Activated CD4-positive, alpha-beta T cell treated with anti-CD3 and anti-CD28 coated beads, Interleukin-2, amount 10 ng/mL, durations not matched to agents 7 days and 5 days (primary cell): ENCODE measurements at places on chromosomes 6 and 20.

DNA sequence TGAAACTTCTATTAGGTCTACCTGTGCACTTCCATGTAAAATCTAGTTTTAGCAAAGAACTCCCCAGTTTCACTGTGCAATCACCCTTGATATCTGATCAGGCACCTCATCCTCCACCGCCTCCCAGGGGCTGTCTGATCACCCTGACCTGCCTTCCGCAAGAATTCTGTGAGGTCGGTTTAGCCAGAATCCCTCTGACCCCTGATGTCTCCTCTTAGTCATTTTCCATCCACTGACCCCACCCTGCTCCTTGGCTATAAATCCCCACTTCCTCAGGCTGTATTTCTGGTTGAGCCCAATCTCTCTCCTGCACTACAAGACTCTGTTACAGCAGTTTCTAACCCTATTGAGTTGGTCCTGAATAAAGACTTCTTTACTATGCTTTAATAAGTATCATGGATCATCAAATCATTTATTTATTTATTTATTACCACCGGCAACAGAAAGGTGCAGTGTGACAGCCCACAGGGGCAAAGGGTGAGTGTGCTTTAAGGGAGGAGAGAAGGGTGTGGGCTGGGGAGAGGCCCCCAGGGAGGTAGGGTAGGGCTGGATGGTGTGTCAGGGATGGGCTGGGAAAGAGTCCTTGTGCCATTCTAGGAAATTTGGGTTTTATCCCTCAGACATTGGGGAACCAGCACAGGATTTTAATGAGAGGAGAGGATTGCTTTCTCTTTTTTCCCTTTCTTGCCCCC, 11.2 kb upstream of the SERPINB6 start:
- DNase-seq, result no peak

- no peak for DNase-seq
Observed at GRCh38 chr20:39961637-39962244, 727.3 kb downstream of the MAFB start.

DNA sequence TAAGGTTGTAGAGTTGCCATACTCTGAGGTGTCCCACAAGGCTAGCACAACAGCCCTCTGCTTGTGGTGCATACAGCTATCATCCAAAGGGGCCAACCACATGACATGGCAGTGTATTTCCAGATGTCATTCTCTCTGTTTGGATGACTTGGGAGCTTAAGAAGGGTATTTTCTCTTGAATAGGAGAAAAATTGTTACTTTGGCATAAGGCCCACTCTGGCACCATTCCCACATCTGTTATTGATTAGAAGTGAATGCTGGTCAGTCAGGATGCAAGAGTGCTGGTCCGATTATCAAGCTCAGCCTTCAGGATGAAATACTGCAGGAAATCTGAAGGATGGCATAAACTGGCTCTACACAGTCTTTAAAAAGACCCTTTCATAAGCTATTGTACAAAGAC, 83.6 kb upstream of the C20orf144 start:
- no peak for DNase-seq

DNA sequence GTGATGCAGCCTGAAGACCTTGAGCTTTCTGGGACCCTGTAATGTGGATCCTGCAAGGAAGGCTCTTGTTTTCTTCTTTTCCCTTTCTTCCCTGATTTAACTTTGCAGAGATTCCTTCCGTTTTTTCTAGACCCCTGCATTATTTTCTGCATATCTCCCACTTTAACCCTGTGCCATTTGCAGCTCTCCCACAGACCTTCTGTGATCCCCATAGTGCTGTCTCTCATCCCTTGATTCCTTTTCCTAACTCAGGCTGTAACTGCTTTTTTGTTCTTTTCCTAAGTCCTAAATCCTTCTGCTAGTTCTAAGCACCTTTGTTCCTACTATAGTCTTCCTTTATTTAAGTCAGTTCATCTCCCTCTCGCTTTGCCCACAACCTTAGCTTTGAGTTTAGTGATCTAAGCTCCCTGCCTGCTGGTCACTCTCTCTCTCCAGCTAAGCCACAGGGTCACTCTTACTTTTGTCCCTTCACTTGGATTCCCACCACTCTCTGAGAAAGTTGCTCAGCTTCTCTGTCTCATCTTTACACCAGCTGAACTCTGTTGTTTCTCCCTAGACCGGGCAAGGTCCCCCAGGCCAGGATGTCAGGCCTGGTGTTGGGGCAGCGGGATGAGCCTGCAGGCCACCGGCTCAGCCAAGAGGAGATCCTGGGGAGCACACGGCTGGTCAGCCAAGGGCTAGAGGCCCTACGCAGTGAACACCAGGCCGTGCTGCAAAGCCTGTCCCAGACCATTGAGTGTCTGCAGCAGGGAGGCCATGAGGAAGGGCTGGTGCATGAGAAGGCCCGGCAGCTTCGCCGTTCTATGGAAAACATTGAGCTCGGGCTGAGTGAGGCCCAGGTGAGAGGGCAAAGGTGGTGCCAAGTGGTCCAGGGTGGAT, 1.6 kb downstream of the KLC4 start:
- DNase-seq, result no peak

DNA sequence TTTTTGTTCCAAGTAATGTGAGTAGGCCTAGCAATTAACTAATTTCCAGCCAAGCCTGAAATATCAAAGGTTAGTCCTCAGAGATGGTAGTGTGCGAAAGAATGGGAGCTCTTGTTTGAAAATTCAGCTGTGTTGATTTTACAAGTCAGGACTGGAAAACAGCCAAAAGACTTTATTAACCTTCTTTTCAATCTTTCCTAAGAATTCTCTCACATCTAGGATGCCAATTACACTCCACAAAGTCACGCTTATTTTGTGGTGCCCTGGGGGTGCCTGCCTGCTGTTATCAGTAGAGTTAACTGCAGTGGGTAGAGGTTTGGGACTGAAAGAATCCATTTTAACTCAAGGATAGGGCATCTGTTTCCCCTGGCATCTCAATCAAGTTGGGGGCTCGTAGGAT, 30.7 kb upstream of the MAP3K4 start:
- no peak for DNase-seq

- DNase-seq, result no peak
Observed at GRCh38 chr6:16750566-16750965, 10.7 kb downstream of the ATXN1 start.

DNA sequence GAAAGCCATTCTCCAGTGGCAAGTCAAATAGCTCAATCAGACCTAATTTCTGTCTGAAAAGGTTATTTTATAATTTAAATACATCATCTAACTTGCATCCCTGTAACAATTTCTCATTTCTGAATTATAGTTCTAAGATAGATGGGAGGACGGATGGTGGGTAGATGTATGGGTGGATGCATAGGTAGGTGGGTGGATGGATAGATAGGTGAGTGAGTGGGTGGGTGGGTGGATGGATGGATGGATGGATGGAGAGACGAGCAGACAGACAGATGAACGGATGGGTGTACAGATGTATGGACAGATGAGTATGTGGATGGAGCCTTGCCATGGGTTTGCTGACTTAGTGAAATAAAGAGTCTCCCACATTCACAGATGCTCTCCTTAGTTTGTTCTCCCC, 20.0 kb downstream of the PDE10A start:
- no peak for DNase-seq

DNA sequence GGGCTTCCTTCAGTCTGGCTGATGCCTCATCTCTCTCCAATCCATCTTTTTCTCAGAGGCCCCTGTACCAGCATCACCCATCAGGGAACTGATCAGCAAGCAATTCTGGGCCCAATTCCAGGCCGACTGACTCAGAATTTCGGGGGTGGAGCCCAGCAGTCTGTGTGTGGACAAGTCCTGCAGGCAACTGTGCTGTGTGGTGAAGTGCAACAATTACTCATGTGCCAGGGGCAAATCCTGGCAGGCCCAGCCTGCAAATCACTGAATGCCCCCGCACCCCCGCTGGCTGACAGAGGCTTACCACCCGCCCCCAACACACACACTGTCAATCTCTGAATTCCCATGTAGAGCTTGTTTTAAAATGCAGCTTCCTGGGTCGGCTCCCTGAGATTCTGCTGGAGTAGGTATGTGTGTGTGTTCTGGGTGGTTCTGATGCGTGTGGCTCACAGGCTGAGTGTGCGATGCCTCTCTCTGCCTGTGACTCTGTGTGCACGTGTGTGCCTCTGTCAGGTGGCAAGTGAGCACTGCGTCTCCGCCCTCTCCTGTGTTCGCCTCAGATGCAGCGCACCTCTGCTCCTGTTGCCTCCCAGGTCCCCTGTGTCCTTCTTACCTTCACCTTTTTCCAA, 45.4 kb downstream of the SSR1 start:
- no peak for DNase-seq

DNA sequence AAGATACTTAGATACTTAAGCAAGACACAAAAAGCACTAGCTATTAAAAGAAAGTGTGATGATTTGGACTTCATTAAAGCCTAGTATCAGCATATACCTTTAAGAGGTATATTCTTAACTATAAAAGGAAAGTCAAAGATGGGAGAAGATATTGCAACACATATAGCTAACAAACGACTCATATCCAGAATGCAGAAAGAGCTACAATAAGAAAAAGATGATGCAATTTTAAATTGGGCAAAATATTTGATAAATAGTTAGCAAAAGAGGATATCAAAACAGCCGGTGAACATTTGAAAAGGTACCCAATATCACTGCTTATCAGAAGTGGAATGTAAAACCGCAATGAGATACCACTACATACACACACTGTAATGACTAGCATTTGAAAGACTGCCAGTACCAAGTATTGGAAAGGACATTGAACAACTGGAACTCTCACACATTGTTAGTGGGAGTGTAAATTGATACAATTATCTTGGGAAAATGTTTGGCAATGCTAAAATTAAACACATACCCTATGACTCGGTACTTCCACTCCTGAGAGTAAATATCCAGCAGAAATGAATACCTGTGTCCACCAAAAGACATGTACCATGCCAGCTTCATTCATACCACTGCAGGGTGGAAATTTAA, 25.7 kb downstream of the MUC22 start:
- no peak for DNase-seq

- no peak for DNase-seq
Observed at GRCh38 chr6:26743157-26743821, 83.7 kb upstream of the ZNF322 start.

GRCh38 chr6:166938704-166939103, 17.6 kb downstream of the RNASET2 start:
- DNase-seq, result no peak

GRCh38 chr20:9203081-9203447, 134.2 kb downstream of the PLCB4 start:
- no peak for DNase-seq

GRCh38 chr20:57953638-57954037, 243.8 kb upstream of the PMEPA1 start:
- DNase-seq, result no peak

DNA sequence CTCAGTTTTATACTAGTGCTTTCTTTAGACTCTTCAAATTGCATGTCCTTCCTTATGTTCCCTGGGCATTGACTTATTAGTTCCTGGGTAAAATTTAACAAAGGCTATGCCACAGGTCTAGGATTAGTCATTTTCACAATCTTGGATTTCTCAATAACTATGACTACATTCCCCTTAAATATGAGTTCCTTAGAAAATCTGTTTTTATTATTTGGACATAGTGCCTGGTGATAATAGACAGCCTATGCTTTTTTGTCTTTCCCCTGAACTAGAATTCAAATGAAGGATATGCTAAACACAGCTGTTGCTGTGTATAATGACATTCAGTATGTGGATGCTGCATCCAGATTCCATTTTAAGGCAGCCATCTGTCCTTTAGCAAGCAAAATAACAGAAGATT, 1252.8 kb upstream of the GJE1 start:
- no peak for DNase-seq

- peak; percentile 25 for DNase-seq
Observed at GRCh38 chr6:156167016-156167624, 610.1 kb upstream of the ARID1B start.

GRCh38 chr20:34237942-34238341, 3.3 kb upstream of the ASIP start:
- no peak for DNase-seq

DNA sequence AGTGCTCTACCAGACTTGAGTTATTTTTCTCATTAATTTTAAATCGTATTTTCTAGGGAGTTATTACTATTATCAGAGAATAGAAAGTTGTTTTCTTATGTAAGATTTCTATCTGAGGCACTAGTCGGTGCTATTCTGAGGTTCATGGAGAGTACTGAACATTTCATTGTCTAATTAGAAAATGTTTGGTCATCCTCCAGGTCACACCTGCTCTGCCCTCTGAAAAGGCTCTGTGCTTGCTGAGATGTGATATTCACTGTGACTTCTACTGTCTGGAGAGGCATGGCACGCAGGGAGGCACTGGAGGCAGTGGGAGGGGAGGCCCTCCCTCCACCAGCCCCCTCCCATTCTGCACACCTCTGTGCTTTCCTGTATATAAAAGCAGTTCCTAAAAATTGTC, 3.0 kb downstream of the SYNDIG1 start:
- no peak for DNase-seq

- no peak for DNase-seq
Observed at GRCh38 chr6:69427882-69428281, 368.9 kb downstream of the LMBRD1 start.

DNA sequence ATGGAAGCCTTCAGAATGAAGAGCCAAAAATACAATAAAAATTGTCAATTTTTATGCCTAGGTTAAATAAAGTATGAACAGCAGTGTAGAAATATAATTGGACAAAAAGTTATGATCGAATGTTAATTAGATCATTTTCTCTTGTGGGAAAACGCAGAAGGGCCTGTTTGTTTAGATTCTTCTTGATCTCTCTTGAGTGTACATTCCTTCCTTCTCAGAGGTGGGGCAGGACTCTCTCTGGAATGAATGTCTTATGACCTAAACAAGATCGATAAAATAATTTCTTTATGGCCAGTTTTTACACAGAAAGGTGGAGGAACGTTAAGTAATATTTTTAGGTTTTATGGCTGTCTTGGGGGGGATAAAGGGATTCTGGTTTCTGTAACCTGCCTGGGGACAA, 500.1 kb upstream of the MARCKS start:
- DNase-seq, result no peak

GRCh38 chr6:135212935-135213334, 31.8 kb downstream of the MYB start:
- peak; percentile 27 for DNase-seq

DNA sequence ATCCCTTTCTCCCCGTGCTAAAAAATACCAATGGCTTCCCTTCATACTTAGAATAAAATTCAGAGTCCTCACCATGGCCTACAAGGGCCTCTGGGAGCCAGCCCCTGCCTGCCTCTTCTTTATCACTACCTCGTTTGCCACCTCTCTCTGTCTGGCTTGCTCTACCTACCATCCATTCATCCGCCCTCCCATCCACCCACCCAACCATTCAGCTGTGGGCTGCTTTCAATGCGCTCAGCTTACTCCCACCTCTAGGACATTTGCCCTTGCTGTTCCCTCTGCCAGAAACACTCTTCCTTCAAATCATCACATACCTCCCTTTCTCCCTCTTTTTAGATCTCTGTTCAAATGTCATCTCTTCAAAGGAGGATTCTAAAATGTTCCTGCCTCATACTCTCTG, 44.4 kb downstream of the PACSIN1 start:
- no peak for DNase-seq

- no peak for DNase-seq
Observed at GRCh38 chr6:43977404-43978111, 149.7 kb downstream of the MRPL14 start.
